ENCODE measurements at places on chromosomes 4 and X.

DNA sequence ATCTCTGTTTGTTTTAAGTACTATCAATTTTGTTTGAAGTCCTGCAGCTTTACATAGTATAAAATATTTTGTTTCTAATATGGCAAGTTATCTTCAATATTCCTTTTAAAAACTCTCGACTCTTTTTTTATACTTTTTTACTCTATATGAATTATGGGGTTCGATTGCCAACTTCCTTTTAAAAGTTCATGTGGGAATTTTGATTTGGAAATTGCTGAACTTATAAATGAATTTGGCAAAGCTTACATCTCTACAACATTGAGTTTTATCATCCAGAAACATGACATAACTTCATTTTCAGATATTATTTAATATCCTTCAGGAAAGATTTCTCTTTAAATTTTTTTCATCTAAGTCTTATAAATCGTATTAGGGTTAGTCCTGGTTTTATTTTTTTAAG is 60.8 kb downstream of the ASB9 start:
- no peak for DNase-seq
- no peaks in the 10 kb centered on the region for H3K4me1 ChIP-seq
- H3K27me3 ChIP-seq: no peaks in the 10 kb centered on the region
- no peaks in the 10 kb centered on the region for H3K36me3 ChIP-seq

- DNase-seq: no peak
- no peak overlapping the region for H3K4me3 ChIP-seq
- H3K27ac ChIP-seq: no peak overlapping the region
- no peaks in the 10 kb centered on the region for H3K36me3 ChIP-seq
- H3K27me3 ChIP-seq: no peaks in the 10 kb centered on the region
- H3K4me1 ChIP-seq: peaks cover 19% of the 10 kb centered on the region
These were observed 52.7 kb downstream of the TMEM131L start for GRCh38 chr4:153518637-153519389.

GRCh38 chr4:161197912-161198311 is 965.9 kb downstream of the FSTL5 start:
- H3K36me3 ChIP-seq: no peaks in the 10 kb centered on the region
- H3K4me3 ChIP-seq: no peak overlapping the region
- H3K27me3 ChIP-seq: no peaks in the 10 kb centered on the region

DNA sequence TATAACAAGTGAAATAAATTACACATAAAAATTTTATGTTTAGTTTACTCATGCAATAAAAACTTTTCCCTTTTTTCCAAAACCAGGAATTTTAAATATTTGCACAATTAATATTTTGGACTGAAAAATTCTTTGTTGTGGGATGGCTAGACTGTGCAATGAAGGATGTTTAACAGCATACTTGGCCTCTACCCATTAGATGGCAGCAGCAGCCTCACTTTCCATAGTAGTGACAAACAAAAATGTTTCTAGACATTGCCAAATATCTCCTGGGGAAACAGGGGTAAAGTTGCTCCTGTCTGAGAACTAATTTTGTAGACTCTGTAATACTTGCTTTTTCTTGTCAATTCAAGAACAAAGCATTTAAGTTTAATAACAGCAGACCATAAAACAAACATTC is 49.8 kb downstream of the SCLT1 start:
- no peak for DNase-seq
- H3K4me1 ChIP-seq: no peaks in the 10 kb centered on the region
- no peak overlapping the region for H3K4me3 ChIP-seq
- H3K27ac ChIP-seq: no peak overlapping the region
- no peaks in the 10 kb centered on the region for H3K36me3 ChIP-seq
